ENCODE measurements at places on chromosomes 2 and 18.

GRCh38 chr2:229104025-229104424, 167.1 kb downstream of the PID1 start:
- DNase-seq = no peak

- DNase-seq = no peak
These were observed 118.9 kb upstream of the OTOS start for GRCh38 chr2:240259201-240259923.

GRCh38 chr18:57209713-57210106, 62.8 kb downstream of the BOD1L2 start:
- no peak for DNase-seq

DNA sequence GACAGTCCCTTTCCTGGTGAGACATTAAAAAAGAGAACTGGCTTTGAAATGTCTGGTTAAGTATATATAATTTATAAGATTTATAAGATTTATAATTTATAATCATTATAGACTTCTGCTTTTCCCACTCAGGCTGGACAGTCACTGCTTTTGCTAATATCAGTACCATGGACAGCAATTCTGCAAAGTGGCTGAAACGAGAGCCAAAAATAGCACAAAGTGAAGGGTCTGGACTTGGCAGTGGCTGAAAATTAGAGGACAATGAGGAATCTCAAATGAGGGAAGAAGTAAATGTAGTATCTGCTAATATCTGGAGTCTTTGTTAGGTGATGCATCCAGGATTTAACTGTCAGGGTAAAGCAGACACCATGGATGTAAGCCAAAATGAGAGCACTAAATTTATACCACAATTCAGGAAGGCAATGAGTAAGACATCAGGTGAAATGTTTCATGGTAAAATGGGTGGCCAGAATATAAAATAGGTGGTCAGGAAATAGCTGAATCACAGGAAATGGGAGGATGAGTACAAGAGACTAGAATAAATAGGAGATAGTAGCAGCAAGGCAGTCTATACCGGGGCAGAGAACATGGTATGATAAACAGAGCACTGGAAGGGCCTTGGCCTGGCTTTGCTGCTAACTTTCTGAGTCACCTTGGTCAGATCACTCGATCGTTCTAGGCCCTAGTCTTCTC, 39.6 kb upstream of the BOD1L2 start:
- peak; percentile 57 for DNase-seq

- no peak for DNase-seq
These were observed 124.2 kb downstream of the NFATC1 start for GRCh38 chr18:79519751-79520477.

GRCh38 chr2:72710418-72711152, 115.2 kb downstream of the EXOC6B start:
- DNase-seq = no peak

DNA sequence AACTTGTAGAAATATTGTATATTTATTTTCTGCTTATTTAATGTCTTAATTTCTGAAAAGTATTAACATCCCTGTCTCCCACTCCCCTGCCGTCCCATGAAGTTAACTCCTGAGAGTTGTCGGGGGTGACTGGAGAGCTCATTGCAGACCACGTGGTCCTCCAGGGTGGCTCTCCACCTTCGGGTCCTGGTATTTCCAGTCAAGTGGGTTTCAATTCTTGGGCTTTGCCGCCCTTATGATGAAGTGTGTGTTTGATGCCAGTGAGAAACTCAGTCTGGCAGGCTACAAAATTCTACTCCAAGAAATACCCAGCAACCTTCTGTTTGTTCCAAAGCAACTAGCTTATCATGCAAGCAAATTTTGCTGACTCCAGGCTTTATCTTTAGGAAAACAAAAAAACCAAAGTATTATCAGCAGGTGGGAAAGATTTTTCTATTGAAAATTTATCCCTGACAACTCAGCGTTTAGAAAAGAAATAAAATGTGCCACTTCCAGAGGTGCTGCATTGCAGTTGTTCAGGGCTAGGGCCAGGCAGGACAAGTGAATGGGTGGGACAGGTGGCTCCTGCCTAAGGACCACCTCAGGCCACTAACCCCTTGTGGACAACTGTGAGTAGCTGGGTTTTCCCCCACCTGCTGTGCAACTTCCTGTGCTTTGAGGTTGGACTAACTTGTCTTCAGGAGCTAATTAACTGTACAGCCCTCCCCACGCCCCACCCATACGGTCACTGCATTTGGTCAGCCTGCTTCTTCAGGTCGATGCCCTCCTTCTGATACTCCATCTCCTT, 46.6 kb downstream of the BCL2L11 start:
- DNase-seq = no peak

DNA sequence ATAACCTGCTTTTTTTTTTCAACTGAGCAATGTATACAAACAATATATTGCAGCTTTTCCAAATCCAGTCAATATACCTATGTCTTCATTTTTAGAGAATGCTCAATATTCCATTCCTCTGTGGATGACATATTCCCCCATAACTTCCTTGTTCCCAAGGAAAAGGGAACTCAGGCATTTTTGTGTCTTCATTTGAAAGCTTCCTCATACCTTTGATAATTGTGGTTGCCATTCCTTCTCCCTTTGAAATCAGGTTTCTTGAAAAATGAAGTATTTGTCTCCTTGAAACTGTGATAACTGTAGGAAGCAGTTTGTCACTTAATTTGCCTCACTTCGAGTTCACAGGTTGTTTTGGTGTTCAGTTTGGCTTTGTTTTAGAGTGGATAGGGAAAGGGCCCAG, 13.5 kb downstream of the ELAC1 start:
- no peak for DNase-seq

- DNase-seq = peak; percentile 75
These were observed 5.1 kb downstream of the SLC39A10 start for GRCh38 chr2:195662138-195662537.

DNA sequence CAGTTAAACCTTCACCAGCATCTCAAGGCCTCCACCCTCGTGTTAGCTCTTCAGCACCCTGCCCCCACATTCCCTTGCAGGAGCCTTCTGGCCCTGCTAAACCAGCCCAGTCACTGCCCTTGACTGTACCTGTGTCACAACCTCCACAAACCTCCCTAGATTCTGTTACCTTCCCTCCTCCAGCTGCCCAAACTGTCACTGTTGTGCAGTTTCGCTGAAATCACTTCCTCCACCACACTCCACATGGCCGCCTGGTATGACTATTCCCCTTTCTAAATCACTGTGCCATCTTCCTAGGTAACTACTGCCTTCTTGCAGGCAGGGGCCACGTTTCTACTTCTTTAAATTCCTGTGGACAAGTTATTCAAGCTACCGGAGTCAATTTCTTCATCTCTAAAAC, 160.2 kb downstream of the GALNT14 start:
- DNase-seq = no peak

- no peak for DNase-seq
These were observed 10.0 kb upstream of the LAPTM4A start for GRCh38 chr2:20061476-20061875.

DNA sequence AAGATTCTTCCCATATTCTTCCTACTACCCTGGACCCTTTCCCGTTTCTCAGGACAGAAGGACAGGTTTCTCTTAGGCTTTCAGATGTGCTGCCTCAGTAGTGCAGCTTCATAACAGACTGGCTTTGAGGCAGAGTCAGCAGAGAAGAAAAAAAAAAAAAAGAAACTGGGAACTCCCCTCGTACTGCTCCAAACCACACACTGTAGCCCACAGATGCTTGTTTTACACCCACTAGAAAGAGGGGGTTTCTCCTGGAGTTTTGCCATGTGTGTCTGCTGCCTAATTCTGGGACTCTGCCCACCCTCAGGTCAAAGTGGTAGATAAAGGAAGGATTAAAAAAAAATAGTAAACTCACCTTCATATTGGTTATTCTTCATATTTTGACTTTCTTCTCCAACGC, 95.9 kb downstream of the NCOA1 start:
- DNase-seq = no peak

DNA sequence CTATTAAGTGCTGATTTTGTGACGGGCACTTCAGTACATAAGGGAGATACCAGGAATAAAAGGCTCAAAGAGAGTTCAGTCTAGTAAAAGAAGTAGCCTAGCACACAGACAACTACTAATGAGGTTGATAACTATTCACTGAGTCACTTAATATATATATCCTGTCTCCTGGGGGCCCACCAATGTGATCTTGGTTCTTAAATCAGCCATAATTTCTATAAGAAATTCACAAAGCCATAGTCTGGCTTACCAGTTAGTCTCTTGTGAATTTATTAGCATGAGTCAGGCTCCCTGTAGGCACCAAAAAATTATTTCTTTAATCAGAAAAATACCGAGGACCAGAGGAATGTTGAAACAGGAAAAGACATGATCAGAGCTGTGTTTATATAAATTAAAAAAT, 10.4 kb downstream of the KCNE4 start:
- no peak for DNase-seq

DNA sequence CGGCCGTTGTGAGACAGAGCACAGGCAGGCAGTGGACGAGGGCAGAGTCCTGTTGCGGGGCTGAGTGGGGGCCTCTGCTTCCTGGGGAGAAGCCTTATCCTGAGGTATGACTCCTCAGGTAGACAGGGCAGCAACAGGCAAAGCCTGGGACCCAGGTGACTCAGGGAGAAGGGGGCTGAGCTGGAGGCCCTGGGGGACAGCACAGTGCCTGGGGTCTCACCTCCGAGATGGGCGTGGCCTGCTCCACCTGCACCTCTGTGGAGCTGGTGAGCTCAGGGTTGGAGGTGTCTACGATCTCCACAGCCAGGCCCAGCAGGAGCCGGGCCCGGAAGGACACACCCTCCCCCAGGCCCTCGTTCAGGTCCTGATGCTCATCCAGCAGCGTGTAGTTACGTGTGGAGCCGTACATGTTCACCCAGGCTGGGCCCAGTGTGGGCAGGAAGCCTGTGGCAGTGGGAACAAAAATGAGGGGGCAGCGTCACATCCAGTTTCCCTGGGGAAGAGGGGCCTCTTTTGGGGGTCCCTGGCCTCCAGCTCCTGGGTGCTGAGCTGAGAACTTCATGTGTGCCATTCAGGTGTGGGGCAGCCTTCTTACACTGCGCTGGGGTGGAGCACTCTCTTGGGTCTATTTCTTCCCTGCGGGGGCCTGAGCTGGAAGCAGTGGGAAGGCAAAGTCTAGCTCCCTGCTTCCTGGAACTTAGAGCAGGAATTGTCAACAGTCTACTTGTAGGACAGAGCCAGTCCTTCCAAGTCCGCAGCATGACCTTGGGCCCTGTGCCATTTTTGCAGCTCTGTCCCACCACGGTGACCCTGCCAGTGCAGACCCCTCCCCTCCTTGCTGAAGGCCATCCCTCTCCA, 2.9 kb upstream of the OTOF start:
- no peak for DNase-seq

- DNase-seq = no peak
These were observed 312.4 kb downstream of the MTX2 start for GRCh38 chr2:176581557-176582165.

- peak; percentile 12 for DNase-seq
These were observed 158.3 kb upstream of the NDUFV2 start for GRCh38 chr18:8943900-8944870.

DNA sequence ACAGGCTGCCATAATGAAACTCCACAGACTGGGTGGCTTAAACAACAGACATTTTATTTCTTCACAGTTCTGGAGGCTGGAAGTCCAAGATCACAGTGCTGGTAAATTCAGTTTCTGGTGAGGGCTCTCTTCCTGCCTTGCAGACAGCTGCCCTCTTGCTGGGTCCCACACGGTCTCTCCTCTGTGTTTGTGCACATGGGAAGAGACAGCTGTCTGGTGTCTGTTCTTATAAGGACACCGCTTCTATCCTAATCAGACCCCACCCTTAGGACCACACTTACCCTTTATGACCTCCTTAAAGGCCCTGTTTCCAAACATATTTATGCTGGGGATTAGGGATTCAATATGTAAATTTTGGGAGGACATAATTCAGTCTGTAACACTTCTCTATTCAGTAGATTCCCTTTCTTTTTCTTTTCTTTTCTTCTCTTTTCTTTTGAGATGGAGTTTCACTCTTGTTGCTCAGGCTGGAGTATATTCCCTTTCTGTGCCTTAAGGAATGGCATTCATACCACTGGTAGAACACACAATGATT, 18.9 kb downstream of the CTIF start:
- no peak for DNase-seq

- no peak for DNase-seq
These were observed 214.5 kb downstream of the ZBTB7C start for GRCh38 chr18:48194591-48195181.

GRCh38 chr2:236814593-236814992, 245.0 kb downstream of the ACKR3 start:
- DNase-seq = no peak

DNA sequence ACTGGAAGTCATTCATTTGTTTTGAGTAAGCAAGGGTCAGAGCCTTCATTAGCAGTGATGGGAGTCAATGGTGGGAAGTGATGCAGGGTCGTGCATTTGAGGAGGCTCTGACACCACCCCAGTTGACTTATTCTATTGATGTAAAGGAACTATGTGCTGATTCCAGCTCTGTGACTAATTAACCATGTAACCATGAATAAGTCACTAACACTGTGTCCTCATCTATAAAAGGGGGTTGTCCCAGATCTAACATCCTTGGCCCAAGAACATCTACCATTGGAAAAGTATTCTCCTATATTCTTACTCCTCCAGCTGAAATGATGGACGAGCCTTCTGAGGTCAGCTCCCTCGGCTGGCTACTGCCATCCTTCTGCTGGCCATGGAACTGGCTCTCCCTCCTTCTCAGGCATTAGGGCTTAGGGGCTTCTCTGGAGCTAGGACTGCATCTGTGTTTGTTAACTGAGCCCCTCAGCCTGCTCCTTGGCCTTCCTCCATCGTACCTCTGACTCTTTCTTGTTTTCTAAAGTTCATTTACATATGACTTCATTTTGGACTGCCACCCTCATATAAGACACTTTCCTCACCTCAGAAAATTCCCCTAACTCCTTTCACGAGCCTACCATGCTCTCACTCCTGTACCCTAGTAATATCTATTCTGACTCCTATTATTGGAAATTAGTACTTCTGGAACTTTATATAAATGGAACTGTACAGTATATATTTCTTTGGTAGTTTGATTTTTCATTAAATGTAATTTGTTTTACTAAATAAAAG, 115.5 kb downstream of the KCTD1 start:
- no peak for DNase-seq

DNA sequence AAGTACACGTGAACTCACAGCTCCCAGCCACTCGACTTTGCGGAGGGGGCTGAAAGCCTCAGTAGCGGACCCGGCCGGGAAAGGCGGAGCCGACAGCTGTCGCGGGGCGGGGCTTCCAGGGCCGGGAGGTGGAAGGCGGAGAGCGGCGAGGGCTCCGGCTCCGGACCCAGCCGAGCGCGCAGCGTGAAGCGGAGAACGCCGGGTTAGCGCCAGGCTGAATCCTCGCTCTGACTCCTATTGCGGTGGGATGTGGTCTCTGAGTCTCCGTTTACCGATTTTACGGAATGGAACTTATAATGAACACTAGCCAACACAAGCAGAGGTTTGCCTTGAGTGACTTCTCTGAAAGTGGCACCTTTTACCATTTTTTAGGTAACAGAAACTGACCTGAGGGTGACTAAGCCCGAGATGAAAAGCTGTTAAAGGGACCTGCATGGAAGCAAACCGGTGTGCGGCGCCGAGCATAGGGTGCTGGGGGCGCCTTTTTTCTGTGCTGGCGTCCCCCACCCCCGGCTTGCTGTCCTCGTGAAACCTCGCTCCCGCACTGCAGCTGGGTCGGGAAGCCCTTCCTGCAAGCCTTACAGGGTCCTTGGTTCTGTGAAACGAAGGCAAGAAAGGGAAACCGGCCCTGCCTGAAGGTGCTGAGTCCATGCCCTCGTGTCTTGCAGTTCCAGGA, 72.9 kb downstream of the EN1 start:
- DNase-seq = no peak

- no peak for DNase-seq
These were observed 78.6 kb downstream of the VAPA start for GRCh38 chr18:9992300-9992972.

All from KBM-7 (cell line).